ENCODE measurements at places on chromosomes 1 and 21. TPM values are rescaled to one million over a fixed set of nuclear protein-coding genes. Genes with fewer than 3 reads are reported as not detected.

The TNFRSF1B gene
- 19.3 TPM for total RNA-seq

The IL24 gene
- total RNA-seq, result not detected

The FLG2 gene
- not detected for total RNA-seq

GRCh38 chr1:30419831-30420230, 303.6 kb downstream of the MATN1 start:
- H3K4me1 ChIP-seq, result no peaks in the 10 kb centered on the region
- no peaks in the 10 kb centered on the region for H3K27me3 ChIP-seq
- H3K4me3 ChIP-seq, result no peak overlapping the region

- DNase-seq, result no peak
- peak overlapping the region; percentile 71 for H3K4me3 ChIP-seq
- H3K36me3 ChIP-seq, result no peaks in the 10 kb centered on the region
- no peaks in the 10 kb centered on the region for H3K27me3 ChIP-seq
- peaks cover 23% of the 10 kb centered on the region for H3K4me1 ChIP-seq
Measured at GRCh38 chr1:35030756-35031446, 844 bp downstream of the ZMYM6 start.

DNA sequence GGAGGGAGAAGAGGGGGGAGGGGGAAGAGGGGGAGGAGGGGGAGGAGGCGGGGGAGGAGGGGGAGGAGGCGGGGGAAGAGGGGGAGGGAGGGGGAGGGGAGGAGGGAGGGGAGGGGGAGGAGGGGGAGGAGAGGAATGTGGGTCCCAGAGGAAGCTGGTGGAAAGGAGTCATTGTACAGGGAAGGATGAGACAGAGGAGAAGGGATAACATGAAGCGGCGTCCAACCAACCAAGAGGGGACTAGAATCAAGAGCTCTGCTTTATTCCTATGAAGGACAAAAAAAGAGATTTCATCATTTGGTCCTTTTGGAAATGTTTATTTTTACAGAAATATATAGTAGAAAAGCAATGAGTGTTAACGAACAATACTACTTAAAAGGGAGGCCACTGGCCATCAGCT, 24.5 kb downstream of the COA6 start:
- no peak overlapping the region for H3K27ac ChIP-seq
- DNase-seq, result no peak
- H3K4me3 ChIP-seq, result no peak overlapping the region
- H3K36me3 ChIP-seq, result peaks cover 5% of the 10 kb centered on the region

- no peaks in the 10 kb centered on the region for H3K4me1 ChIP-seq
- no peaks in the 10 kb centered on the region for H3K36me3 ChIP-seq
- no peak overlapping the region for H3K27ac ChIP-seq
- H3K27me3 ChIP-seq, result no peaks in the 10 kb centered on the region
- DNase-seq, result peak; percentile 6
Measured at GRCh38 chr1:9778905-9779304, 44.9 kb downstream of the CLSTN1 start.

DNA sequence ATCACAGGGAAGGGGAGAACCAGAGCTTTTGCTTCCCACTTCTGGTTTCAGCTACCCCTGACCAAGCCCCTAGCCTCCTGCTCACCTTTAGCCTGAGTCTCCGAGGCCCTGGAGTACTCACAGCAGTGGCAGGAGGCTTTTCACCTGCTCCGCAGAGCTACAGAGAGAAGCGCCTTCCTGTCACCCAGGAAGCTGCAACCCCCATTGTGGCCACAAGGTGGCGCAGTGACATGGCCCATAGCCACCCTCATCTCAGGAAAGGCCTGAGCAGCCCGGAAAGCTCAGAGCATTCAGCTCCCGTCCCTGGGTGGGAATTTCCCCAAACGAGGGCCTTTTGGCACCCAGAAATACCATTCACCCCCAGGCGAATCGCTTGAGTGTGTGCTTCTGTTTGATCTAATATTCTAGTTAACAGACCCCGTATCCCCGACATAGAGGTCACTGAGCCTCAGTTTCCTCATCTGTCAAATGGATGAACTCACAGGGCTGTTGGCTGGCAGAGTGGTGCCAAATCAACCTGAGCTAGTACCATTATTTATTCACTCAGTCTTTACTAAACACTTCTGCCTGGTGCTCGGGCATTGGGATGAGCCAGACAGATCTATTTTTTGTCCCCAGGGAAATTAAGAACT, 25.3 kb downstream of the A3GALT2 start:
- no peaks in the 10 kb centered on the region for H3K27me3 ChIP-seq
- peak; percentile 92 for DNase-seq
- peaks cover 18% of the 10 kb centered on the region for H3K4me1 ChIP-seq
- H3K36me3 ChIP-seq, result peaks cover 15% of the 10 kb centered on the region
- H3K27ac ChIP-seq, result peak overlapping the region; percentile 45

GRCh38 chr1:117015724-117016123, 14.2 kb downstream of the CD101 start:
- no peaks in the 10 kb centered on the region for H3K4me1 ChIP-seq
- H3K36me3 ChIP-seq, result no peaks in the 10 kb centered on the region
- H3K27ac ChIP-seq, result no peak overlapping the region

GRCh38 chr1:121413821-121414220, 229.0 kb downstream of the SRGAP2C start:
- H3K27ac ChIP-seq, result no peak overlapping the region
- DNase-seq, result no peak
- no peak overlapping the region for H3K4me3 ChIP-seq
- H3K36me3 ChIP-seq, result no peaks in the 10 kb centered on the region

DNA sequence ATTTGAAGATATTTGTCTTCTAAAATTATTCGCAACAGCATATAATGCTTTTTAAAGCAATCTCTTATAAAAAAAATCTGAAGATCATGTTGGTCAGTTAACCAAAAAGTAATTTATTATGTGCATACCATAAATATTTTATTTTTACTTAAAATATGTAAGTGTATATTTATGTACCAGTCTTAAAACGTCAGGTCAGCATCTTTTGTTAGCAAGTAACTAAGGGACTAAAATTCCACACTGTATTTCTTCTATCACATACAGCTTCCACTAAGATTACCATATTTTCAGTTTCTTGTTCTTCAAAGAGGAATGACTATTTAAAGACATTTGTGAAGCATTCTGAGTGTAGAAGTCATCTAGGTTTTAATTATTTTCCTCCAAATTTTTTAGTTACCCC, 19.6 kb downstream of the NEGR1 start:
- no peak overlapping the region for H3K4me3 ChIP-seq
- H3K27ac ChIP-seq, result no peak overlapping the region
- H3K27me3 ChIP-seq, result no peaks in the 10 kb centered on the region
- no peak for DNase-seq

- no peak for DNase-seq
- H3K4me3 ChIP-seq, result no peak overlapping the region
- H3K27me3 ChIP-seq, result no peaks in the 10 kb centered on the region
- no peaks in the 10 kb centered on the region for H3K36me3 ChIP-seq
Measured at GRCh38 chr1:77468257-77468948, 186.6 kb downstream of the AK5 start.

DNA sequence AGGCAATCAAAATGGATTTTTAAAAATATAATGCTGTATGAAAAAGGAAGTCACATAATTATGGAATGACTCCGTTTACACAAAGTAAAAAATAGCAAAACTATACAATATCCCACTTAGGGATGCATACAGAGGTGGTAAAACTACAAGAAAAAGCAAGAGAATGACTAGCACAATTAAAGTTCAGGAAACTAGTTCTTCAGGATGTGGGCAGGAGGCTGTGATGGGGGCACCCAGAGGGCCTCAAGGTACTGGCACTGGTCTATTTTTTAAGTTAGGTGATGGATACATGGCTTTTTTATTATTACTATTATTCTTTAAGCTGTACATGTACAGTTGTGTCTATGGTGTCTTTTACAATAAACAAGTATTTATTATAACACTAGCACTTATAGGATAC, 1.4 kb upstream of the ZC3H12A start:
- peaks cover 66% of the 10 kb centered on the region for H3K4me1 ChIP-seq
- no peaks in the 10 kb centered on the region for H3K36me3 ChIP-seq
- peak overlapping the region; percentile 97 for H3K27ac ChIP-seq
- no peak for DNase-seq
- no peaks in the 10 kb centered on the region for H3K27me3 ChIP-seq
- no peak overlapping the region for H3K4me3 ChIP-seq

DNA sequence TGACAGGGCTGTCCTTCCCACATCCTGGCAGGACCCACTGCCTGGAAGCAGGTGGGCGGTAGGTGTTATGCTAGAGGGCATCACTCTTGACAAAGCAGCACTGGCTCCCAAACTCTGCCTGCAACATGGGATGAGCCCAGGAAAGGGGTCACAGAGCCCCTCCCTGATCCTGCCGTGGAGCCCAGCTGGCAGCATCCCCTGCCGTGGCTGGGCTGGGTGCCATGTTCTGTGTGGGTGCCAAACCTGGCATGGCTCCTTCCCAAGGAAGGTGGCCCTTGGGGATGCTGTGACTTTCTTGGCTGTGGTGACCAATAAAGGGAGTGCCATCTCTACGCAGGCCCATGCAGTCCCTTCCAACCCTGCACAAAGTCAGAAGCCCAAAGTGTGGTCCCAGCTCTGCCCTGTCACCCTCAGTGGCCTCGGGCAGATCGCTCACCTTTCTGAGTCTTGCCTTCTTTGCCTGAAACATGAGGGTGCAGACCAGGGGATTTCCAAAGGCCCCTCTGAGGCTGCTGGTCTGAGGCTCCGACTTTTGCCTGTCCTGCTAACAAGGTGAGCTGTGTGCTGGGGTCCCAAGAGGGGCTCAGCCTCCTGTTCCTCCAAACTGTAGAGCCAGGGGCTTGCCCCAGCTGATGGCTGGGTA, 6.0 kb downstream of the CDK18 start:
- H3K36me3 ChIP-seq, result no peaks in the 10 kb centered on the region
- H3K27me3 ChIP-seq, result no peaks in the 10 kb centered on the region
- H3K4me3 ChIP-seq, result no peak overlapping the region
- no peak for DNase-seq
